Stimulated activated naive CD8-positive, alpha-beta T cell treated with anti-CD3 and anti-CD28 coated beads, Interleukin-15, Interleukin-2, amounts not matched to agents 100 U/mL and 50 U/mL, for 24 hours (primary cell): ENCODE measurements at places on chromosomes 3 and 15.
A peak's percentile ranks its signal among the peaks of the same experiment; 100 is the strongest.

DNA sequence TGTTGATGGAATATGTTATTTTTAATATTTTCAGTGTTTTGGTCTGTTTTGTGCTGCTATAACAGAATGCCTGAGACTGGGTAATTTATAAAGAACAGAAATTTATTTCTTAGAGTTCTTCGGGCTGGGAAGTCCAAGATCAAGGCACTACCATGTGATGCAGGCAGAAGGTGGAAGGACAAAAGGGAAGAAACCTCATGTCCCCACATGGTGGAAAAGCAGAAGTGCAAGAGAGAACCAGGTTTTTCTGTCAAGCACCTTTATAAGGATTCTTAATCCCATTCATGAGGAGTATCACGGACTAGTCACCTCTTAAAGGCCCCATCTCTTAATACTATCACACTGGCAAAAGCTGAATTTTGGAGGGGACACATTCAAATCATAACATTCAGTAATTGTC is 57.9 kb upstream of the EPHB3 start:
- no peak for DNase-seq

DNA sequence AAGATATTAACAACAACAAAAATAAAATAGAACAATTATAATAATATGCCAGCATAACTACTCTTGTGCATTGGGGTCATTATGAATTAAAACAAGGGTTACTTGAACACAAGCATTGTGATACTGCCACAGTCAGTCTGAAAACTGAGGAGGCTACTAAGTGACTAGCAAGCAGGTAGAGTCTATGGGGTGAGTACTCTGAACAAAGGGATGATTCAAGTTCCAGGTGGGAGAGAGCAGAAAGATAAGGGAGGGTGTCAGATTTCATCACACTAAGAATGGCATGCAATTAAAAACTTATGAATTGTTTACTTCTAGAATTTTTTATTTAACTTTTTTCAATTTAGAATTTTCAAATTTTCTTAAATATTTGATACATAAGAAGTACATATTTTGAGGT is 754.4 kb upstream of the GOLIM4 start:
- DNase-seq, result no peak

DNA sequence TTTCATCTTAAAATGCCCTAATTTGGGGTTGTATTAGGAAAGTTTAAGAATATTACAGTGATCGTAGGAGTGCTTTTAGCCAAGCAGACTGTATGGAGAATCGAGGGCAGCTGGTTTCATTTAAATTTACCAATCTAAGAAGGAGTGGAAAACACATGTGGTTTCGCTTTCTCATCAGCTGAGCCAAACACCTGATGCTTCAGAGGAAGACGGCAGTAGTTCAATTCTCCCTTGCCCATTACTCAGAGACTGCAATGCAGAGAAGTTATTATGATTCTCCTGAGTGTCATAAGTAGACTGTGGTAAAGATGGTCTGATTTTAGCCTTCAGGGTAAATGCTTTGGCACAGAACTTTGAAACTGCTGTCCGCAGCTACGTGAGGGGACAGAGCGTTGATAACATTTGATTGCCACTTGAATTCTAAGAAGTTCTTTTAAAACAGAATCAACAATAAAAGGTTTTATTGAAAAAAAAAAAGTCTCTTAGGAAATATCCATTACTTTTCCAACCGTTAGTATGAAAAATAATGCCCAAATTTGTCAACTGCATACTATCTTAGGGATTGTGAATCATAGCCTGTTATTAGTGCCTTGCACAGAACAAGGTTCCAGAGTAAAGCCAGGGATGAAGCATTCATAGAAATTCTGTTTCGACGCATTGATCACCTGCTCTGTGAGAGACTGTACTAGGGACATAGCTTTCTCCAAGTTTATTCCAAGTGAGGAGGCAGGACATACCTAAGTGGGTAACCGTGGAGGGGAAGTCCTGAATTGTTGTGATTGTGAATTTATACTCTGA is 25.6 kb downstream of the LYSMD4 start:
- DNase-seq, result no peak

GRCh38 chr15:76337696-76338485 is 1.3 kb downstream of the ISL2 start:
- DNase-seq, result peak; percentile 21

DNA sequence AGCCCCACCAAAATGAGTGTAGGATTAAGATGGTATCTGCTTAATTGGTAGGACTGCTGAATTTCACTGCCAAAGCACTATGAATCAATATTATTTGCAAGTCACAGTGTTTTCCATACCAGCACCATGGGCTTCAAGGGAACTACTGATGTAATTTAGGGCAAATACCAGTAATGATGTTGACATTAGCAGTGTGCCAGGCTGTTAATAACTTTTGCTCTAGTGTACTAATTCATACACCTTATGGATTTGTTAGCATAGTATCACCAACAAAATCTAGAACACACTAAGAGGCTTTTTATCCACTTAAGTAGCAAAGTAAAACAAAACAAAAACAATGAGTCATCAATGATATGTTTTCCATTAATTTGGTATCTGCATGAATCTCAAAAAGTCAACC is 888.2 kb downstream of the CADM2 start:
- DNase-seq, result no peak

DNA sequence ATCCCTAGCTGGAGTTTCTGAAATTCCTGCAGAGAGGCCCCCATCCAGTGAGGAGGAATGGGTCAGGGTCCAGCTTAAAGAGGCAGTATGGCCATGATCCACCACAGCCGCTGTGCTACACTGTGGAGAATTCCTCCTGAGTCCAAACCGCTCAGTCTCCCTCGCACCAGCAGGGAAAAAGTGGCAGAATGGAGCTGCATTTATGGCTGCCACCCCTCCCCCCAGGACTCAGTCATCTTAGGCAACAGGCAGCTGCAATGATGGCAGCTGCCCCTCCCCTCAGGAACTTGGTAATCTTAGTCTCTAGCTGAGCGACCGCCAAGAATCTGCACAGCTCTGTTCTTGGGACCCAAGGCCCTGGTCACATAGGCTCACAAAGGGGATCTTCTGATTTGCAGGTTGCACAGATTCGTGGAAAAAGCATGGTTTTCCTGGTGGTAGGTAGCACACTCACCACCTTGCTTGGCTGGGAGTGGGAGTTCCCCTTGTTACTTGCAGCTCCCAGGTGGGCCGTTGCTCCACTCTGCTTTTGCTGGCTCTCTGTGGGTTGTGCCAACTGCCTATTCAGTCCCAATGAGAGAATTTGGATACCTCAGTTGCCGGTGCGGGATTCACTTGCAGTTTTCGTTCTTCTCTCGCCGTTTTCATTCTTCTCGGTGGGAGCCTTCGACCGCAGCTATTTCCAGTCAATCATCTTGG is 204.1 kb downstream of the STXBP5L start:
- no peak for DNase-seq

DNA sequence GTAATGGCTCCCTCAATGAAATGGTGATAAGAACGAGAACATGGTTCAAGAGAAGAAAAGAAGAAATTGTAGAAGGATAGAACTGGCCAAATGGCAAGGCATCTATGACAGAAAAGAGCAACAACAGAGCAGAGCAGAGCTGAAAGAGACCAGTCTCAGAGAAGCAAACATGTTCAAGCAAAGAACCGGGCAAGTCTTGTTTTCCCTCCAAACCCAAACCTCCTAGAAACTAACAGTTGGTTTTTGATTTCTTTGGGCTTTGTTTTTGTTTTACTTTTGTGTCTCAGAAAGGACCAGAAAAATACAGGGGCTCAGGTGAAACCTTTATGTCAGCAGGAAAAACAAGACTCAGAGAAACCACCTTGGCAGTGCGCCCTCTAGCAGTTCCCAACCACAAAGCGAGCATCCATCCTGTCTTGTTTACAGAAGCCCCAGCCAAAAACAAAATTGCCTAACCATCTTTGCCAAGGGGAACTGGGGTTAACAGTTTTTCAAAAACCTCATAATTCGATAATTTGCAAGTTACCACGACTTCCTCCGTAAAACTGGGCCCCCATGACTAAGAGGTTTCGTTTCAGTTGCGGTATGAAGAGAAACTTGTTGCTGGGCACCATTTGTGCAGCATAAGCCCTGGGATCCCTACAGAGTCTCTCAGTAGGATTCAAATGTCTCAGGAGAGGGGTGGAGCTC is 159.2 kb upstream of the SLC24A5 start:
- no peak for DNase-seq

DNA sequence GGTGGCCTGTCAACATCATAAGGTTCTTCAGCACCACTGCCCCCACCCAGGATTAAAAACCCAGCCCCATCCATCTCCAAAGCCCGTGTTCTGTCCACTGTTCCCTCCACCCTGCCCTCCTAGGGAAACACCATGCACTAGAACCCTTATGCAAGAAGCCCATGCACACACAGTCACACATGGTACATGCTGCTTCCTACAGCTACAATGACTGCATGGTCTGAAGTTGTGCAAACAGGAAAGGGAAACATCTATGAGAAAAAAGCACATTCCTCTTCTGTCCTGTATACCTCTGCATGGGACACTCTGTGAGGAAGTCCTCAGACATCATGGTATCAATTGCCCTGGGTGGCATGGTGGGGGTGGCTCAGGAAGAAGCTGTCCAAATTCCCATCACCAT is 108.6 kb upstream of the MRPS22 start:
- DNase-seq, result no peak

- peak; percentile 72 for DNase-seq
These were observed 136.2 kb downstream of the CHDH start for GRCh38 chr3:53709860-53710674.

- DNase-seq, result no peak
These were observed 596.6 kb upstream of the AGTR1 start for GRCh38 chr3:148101061-148101460.

- DNase-seq, result peak; percentile 4
These were observed 69.0 kb downstream of the SLC12A8 start for GRCh38 chr3:125143538-125143937.

GRCh38 chr3:107271787-107272387 is 105.4 kb upstream of the CCDC54 start:
- no peak for DNase-seq

DNA sequence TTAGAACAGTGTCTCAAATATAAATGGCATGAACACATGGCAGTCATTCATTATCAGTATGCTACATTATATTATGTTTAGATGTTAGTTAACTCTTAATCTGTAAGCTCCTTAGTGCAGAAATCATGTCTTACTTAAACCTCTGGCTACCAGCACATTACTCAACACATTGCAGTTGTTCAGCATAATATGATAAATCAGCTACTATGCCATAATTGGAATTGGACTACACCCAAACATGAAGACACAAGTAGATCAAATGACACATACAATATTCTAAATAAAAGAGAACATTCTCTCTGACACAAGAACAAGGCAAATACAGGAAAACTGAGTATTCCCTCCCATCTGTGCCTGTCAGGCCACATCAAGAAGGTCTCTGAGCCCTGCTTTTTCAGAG is 116.1 kb downstream of the PCCB start:
- no peak for DNase-seq

DNA sequence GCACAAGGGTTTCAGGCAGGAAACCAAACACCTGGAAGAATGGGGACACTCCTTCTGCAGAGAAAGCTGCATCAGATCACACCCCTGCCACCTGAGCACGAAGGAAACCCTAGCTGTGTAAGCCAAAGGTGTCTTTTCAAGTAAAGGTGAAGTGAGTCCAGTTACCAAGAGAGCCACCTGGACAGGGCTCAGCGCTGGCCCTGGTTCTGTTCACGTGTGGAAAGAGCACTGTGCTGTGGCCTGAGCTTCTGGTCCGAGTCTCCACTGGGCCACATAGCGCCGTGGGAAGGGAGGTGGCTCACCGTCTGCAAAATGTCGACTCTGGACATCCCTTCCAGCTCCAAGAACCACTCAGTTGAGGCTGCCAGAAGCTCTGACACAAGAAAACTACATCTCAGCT is 151.1 kb downstream of the ADAMTS17 start:
- no peak for DNase-seq

DNA sequence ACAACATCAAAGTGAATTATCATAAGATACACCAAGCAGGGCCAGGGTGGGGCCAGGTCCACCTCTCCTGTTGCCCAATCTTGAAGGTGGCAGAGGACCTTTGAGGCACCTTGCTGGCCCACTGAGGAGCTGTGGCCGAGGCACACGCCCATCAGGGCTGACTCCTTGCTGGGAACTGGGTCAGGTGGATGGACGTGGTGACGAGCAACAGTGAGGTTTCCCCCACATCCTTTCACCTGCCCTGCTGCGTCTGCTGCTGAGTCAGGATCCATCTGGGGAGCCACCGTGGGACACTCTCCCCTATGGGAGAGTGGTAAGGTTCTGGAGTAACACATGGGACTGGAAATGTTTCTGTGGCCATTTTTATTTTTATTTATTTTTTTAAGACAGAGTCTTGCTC is 17.3 kb upstream of the FURIN start:
- DNase-seq, result peak; percentile 59

- peak; percentile 47 for DNase-seq
These were observed 205.9 kb upstream of the IGF1R start for GRCh38 chr15:98442379-98442833.

DNA sequence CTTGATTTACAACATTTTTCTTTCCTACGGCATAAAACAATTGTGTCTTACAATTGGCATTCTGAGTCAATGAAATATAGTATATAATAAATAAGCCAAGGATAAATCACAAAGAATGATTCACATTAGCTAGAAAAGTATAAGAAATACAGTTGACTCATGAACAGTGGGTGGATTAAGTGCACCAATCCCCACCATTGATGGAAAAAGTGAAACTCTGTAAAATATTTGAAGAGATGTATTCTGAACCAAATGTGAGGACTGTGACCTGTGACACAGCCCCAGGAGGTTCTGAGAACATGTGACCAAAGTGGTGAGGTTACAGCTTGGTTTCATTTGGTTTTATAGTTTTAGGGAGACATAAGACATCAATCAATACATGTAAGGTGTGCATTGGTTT is 227.5 kb downstream of the ALCAM start:
- DNase-seq, result peak; percentile 11

DNA sequence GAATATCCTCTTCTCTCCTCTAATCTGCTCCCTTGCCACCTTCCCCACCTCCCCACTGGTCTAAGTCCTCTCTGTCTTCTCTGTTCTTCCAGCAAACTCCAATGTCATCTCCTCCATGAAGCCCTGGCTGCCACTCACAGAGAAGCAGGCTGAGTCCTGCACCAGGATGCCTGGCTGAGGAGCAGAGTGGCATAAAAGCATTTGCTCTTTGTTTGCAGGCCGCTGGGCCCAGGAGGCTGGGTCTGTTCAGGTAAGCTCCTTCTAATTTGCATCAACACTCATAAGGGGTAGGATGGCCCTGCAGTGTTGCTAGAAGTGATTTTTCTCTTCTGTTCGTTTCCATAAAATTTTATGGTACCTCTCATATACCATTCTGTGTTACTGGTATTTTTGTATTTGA is 43.2 kb upstream of the KLHL25 start:
- DNase-seq, result no peak

DNA sequence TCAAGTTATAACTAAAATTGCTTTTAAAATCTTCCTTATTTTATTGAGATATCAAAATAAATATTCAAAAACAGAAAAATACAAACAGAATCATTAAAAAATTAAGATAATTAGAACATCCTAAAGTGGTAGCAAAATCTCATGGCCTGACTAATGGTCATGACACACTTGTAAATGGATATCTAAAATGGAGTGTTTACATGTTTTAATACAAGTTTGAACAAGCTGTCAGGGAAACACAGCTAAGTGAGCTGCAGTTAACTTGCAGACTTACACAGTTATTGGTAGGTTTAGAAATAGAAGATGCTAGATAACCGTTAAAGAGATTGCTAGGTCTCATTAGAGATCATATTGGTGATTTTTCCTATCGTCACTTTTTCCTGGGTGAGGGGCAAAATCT is 242.3 kb downstream of the LPP start:
- DNase-seq, result no peak
